Naive thymus-derived CD8-positive, alpha-beta T cell (primary cell): ENCODE measurements at places on chromosomes 13 and 19.

GRCh38 chr13:50229960-50230661 is 214.9 kb downstream of the KCNRG start:
- no peak for DNase-seq

- no peak for DNase-seq
Measured at GRCh38 chr19:30341611-30342201, 30.5 kb upstream of the ZNF536 start.

GRCh38 chr13:48160606-48161278 is 65.8 kb upstream of the MED4 start:
- no peak for DNase-seq

DNA sequence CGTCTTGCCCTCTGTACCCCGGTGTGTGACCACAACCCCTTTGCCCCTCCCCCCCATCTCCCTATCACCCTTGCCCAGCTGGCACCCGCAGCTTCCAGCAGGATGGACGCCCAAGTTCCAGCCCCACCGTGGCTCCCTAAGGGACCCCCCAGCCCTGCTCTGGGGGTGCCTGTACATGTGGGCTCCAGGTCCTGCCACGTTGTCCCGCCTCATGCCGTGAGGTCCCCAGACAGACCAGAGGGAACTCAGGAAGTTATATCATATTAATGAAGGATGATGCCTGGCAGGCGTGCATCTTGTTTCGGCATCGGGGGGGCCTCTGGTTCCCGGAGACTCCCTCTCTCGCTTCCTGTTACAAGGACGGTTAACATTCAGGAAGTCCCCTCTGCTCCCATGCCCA is 1.6 kb upstream of the PTGIR start:
- DNase-seq = no peak

- DNase-seq = no peak
Measured at GRCh38 chr19:44720945-44721344, 22.0 kb downstream of the CEACAM16 start.

- no peak for DNase-seq
Measured at GRCh38 chr13:66216728-66217127, 1013.4 kb downstream of the PCDH9 start.

DNA sequence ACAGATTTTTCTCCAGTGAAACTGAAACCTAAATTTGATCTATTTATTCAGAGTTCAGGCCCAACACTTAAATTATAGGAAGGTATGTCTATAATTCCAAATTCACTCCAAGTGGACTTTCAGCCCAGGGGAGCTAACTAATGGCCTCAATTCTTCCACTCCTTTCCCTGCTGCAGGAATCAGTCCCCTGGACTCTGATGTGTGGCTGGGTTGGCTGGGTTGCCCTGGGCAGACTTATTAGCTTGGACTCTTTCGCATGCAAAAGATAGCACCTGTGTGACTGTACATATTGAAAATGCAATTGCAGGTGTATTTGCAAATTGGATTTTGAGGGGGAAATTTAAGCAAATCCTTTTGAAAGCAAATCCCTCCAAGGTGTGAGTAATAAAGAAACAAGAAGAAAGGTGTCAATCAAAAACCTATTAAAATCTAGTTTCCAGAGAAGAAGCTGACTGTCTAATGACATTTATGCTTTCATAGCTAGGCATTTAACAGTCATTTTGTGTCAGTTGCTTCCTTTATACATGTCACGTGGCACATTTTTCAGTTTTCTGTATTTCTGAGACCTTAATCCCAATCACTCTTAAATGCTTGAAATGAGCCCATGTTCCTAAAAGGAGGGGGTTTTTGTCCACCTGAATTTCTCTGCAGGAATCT is 42.7 kb downstream of the KLF5 start:
- DNase-seq = no peak

GRCh38 chr13:90984756-90985155 is 362.7 kb upstream of the MIR17HG start:
- DNase-seq = no peak

- DNase-seq = no peak
Measured at GRCh38 chr13:44267980-44268379, 105.6 kb upstream of the SERP2 start.

DNA sequence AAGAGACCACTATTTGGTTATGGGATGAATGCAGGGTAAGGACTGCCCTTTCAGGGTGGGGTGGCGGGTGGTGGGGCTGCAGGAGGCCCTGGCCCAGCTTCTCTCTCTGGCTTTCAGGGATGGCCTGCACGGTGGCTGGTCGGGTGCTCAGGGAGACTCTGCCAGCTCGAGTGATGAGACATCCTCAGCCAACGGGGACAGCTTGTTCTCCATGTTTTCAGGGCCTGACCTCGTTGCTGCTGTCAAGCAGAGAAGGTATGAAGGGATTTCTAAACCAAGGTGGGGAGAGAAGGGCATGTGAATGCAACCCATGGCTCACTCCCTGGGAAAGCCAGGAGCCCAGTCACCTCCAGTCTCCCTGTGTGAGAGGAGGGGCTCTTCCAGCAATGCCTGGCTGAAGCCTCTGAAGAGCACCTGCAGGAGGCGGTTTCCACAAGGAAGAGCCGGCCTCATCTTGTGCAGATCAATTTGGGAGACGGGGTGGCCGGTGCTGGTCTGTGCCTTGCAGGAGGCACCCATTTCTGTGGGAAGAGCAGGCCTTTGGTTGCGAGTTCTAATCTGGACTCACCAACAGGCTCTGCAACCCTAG is 16.0 kb upstream of the GPI start:
- no peak for DNase-seq
